ENCODE measurements at places on chromosomes 12 and 14.

DNA sequence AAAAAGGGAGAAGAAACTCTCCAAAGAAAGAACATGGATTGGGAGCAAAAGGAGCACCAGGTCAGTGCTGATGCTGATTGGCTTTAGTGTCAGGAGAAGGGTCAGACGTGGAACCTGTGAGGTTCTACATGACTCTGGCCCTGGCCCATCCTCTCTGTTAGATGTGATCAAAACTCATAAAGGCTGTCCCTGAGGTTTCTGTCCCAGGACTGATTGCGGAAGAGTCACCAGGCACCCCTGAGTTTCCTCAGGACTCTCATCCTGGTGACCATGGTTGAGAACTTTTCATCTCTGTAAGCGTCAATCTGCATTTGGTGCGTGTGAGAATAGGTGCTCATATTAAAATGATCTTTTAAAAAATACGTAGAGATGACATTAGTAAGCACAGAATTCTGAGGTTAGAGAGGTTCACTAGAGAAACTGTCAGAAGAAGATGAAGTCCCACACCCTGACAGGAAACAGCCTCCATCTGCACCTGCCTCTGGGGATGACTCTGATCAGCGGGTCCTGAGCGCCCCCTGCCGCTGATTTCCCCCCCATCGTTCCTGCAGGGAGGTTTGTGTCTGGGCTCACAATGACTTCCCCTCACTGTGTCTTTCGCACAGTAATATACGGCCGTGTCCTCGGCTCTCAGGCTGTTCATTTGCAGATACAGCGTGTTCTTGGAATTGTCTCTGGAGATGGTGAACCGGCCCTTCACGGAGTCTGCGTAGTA is 741.8 kb downstream of the TMEM121 start:
- DNase-seq, result peak; percentile 20

GRCh38 chr12:42967850-42968249 is 378.3 kb upstream of the PRICKLE1 start:
- DNase-seq, result no peak

DNA sequence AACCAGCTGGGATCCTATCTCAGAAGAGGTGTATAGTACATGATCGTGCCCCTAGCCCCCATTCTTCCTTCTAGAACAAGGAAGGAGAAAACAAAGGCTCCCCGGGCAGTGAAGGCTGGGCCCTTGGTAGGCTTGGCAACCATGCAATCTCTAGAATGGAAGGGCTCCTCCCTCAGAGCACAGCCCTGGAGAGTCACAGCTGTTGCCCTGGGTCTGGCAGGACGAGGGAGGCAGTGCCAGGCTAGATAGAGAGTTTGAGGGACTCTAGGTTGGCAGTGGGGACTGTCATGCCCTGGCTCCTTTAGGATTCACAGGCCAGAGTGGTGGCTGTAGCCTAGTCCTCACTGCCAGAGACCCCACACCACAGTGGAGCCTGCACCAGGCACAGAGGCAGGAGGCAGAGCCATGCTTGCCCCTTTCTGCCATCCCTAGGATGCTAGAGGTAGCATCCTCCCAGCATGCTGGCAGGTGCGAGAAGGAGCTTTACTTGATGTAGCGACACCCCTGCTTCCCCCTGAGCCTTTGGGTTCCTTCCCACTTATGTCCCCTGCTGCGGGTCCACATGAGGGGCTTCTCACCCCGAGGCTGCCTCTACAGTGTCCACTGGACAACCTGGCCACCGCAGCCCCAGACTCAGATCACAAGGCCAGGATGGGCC is 33.4 kb upstream of the CIPC start:
- no peak for DNase-seq

GRCh38 chr12:28456934-28457710 is 266.9 kb downstream of the CCDC91 start:
- DNase-seq, result no peak

GRCh38 chr12:118103201-118103600 is 610 bp downstream of the VSIG10 start:
- DNase-seq, result no peak

- DNase-seq, result no peak
Observed at GRCh38 chr12:30996255-30996654, 69.7 kb downstream of the TSPAN11 start.

DNA sequence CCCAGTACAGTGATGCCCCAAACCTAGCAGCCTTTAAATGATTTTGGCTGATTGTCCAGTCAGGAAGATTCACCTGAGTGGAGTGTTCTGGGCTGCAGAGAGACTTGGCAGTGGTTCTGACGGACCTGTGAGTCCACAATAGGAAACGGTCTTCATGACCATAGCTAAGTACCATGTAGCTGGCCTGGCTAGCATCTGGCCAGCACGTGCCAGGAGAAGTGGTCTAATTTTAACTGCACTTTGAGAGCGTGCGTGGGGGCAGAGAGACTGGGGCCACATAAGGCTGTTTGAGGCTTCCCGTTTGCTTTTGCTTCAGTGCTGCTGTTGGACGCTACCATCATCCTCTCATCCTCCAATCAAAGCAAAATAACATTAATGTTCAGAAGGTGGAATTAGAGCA is 54.7 kb downstream of the PPM1A start:
- no peak for DNase-seq

- no peak for DNase-seq
Observed at GRCh38 chr12:10214136-10214894, 1.6 kb downstream of the GABARAPL1 start.

- no peak for DNase-seq
Observed at GRCh38 chr12:52059582-52060497, 8.6 kb downstream of the NR4A1 start.

DNA sequence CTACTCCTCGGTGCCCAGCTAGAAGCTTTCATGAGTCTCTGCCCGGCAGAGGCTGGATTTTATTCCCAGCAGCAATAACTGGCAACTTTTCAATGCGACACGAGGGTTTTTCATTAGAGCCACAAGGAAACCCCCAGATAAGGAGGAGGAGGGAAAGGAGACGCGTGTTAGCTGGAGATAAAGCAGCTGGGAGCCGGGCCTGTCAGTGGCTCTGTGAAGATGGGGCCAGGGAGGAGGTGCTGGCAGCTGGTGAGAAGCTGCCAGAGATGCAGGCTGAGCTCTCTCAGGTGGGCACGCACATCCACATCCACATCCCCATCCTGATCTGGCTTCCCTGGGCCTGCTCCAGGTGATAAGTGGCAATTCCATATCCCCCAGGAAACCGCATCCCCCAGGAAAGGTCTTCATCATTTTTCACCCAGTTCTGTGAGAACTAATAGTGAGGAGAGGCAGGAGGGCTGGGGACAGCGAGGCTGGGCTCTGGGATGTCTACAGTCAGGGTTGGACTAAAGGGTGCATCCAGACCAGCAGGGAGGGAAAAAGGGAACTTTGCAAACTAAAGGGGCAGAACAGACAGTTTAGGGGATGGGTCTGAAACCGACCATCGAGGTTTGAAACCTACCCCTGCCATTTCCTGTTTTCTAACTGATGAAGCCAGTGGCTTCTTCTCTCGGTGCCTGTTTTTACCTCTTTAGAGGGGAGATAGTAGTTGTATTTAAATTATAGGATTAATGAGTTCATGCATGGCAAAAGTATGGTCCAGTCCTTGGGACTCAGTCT is 413.2 kb downstream of the DPF3 start:
- no peak for DNase-seq

GRCh38 chr14:32648434-32648833 is 290.2 kb upstream of the NPAS3 start:
- no peak for DNase-seq

DNA sequence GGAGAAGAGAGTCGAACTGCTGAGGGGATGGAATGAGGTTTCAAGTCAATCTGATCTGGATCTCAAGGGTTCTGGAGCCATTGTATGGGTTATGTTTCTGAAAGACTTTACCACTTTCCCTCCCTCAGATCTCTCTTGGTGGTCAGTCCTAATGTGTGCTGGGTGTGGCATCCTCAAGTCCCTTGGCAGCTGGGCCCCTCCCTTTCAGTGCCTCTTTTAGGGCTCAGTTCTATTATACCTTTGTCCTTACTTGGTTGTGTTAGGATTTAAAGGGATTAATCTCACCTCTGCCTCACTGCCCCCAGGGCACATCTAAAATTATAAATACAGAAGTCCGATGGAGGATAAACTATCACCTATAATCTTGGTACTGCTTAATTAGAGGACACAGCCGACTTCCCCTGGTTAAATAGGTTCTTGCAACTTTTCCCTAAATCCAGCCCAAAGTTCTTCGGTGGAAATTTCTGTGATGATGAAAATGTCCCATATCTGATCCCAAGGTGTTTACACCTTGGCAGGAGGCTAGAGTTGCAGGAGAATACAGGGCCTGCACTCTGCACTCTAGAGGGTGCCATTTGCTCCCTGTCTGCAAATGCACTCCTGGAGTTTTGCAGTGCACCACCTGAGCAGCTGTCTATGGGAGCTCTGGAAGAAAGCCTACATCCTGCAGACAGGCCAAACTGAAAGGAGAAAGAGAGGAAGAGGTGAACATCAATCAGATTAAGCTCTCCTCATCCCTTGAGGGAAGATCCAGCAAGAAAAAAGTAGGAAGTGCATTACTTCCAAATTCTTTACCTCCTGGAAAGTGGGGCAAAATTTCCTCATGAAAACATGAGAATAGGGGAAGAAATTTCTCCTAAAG is 106.8 kb downstream of the NUAK1 start:
- no peak for DNase-seq

DNA sequence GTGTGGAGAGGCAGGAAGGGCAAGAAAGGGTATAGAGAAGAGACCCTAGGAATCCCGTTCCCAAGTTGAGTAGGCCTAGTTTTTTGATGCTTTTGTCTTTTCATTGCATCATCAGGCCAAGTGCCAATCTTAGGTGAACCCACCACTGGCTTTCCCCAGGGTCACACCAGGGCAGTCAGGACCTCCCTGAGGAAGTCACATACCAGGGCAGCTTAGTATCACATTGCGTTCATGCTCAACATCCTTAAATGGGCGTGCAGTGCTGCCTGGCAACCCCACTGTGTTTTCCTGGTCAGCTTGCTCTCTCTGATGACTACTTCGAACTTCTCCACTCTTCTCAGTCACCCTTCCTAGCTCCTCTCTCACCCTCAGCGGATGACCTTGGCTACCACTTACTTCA is 9.0 kb downstream of the ASIC1 start:
- no peak for DNase-seq

GRCh38 chr12:103956509-103957027 is 9.1 kb upstream of the TDG start:
- DNase-seq, result no peak

DNA sequence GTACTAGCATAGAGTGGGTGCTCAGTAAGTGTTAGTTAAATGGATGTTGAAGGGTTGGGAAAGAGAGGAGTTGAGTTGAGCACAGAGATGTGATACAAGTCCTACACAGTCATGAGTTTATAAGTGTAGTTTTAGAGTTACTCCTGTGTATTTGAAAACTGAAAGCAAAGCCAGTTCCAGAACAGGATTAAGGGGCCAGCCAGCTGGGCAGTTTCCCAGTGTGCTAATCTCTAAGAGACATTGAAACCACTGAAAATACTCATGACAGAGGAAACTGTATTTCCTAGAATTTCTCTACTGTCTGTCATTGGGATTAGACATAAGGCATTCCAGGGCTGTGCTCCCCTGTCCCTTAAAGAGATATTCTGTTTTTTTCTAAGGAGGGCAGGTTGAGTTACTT is 101.0 kb downstream of the DERA start:
- no peak for DNase-seq
